ENCODE measurements at places on chromosomes 12 and 14. TPM values are rescaled to one million over a fixed set of nuclear protein-coding genes. Genes with fewer than 3 reads are reported as not detected.

NELL2 gene
- 45.8 TPM for total RNA-seq

B3GNT4 gene
- 1.6 TPM for total RNA-seq

BCL7A gene
- total RNA-seq, result 15.8 TPM

A2M gene
- total RNA-seq, result 3.4 TPM

CELA1 gene
- not detected for total RNA-seq

TOX4 gene
- 53.0 TPM for total RNA-seq

APOF gene
- 0.11 TPM for total RNA-seq

UBE3B gene
- 28.9 TPM for total RNA-seq

CIDEB gene
- total RNA-seq, result 6.1 TPM

KLRC4 gene
- total RNA-seq, result not detected

SDSL gene
- 0.41 TPM for total RNA-seq

PCBP2 gene
- total RNA-seq, result 984 TPM

STYK1 gene
- 1.9 TPM for total RNA-seq

PLEKHH1 gene
- total RNA-seq, result 48.3 TPM

AEBP2 gene
- 61.9 TPM for total RNA-seq

PDE3A gene
- 2.3 TPM for total RNA-seq

MYL2 gene
- total RNA-seq, result not detected

TEX52 gene
- not detected for total RNA-seq

IKBIP gene
- 15.5 TPM for total RNA-seq

DNA sequence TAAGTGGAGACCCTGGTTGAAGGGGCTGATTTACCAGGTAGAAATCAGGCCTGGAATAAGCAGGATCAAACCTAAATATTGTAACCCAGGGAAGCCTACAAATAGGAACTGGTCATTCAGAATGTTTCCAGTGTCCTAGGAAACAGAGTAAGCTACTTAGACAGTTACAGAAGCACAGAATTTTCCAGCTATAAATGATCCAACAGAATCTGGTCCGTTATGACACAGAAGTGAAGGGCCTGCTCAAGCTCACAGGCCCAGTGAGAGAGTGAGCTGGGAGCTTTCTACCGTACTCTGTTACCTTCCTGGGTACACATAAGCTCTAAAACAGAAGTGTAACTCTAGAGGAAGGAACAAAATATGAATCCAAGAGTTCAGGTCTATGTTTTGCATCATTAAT lies 119.1 kb downstream of the TTC7B start:
- DNase-seq, result no peak

- DNase-seq, result no peak
Measured at GRCh38 chr12:6277982-6278438, 32.5 kb upstream of the PLEKHG6 start.

DNA sequence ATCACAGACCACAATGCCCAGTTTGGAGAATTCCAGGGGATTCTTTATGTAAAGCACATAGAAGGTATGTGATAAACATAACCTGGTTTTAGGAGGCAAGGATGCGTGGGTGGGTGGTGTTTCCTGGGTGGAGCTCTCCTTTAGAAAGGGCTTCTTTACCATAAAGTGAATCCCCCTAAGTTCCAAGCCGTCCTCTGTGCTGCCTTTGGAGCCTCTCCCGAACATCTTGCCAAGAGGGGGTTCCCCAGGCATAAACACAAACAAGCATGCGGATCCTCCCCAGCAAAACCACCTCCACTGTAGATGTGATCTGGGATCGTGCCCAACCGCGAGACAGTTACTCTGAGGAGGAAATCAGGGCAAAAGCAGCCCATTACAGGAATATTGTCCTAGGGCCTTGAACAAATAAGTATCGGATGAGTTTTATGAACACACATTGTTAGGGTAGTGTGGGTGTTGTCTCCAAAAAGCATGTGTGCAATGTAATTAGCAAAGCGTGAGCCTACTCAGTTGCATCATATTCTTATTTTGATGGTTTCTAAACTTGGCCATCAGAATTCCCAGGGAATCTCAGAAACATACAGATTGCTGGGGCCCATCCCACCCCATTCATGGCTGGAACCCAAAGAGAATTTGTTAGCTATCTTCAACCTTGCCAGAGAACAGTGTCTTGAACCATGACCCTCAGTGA lies 48.8 kb upstream of the CORO1C start:
- DNase-seq, result no peak

DNA sequence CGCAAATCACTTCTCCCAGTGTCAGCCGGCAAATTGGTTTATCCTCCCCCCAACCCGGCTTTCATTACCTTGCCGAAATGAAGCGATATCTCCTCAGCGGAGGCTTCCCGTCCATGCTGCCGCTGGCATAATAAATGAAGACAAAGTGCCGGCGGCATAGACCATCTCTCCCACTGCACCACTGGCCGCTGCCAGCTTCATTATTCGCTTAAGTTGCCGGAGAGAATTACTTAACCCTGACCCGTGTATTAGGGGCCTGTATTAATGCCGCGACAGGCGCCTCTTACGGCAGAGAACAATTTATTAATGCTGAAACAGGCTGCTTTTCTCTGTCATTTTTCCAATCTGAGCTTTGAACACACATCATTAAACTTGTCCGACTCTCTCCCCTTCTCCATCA lies 17.5 kb upstream of the GPATCH2L start:
- DNase-seq, result no peak

DNA sequence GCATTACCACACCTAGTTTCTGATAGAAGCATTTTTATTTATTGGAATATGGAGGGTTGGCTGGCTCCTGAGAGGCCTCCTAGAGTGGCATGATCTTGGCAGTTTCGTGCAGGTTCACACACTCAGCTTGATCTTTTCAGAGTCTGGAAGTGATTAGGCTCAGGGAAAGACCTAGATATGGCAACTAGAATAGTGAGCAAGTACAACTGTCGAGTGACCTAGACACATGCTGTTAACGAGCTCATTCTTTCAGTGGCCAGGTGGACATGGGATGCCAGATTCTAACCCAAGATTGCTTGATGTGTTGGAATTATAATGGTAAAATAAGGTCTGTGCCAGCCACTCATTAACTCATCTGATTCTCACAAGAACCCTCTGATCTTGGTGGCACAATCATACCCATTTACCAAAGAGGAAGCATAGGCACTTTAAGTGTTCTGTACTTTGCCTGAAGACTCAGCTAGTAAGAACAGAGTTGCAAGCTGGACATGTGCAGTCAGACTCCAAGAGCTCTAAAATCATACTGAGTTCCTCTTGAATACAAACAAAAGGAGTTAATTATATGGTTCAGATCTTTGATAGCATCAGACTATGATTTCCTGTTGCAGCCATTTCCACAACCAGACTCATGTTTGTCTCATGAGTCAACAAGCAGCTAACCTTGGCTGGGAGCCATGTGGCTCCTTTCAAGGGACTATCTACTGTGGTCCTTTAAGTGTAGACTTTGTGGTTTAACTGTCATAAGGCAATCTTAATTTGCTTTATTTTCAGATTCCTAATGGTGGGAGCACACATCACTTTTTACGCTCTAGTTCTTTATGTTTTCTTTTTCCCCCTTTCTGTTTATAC lies 144.2 kb downstream of the PLEKHA5 start:
- DNase-seq, result no peak

DNA sequence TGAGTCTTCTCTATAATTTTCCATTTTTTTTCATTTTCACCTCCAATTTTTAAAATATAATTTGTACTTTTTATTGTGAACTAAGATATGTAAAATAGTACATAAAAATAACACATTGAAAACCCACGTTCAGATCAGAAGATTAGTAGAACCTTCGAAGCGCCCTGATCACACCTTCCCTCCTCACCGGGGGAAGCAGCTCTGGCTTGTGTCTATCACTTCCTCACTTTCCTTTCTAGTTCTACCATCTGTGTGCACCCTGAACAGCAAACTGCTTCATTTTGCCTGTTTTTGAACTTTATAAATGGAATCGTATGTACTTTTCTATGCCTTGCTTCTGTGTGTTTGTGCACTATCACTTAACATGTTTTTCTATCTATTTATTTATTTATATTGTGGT lies 11.8 kb upstream of the CD27 start:
- no peak for DNase-seq

- no peak for DNase-seq
Measured at GRCh38 chr12:81088221-81088620, 10.3 kb downstream of the ACSS3 start.

- DNase-seq, result no peak
Measured at GRCh38 chr12:69266036-69266635, 26.8 kb downstream of the CPSF6 start.

- no peak for DNase-seq
Measured at GRCh38 chr14:65949711-65950516, 536.3 kb upstream of the CCDC196 start.

DNA sequence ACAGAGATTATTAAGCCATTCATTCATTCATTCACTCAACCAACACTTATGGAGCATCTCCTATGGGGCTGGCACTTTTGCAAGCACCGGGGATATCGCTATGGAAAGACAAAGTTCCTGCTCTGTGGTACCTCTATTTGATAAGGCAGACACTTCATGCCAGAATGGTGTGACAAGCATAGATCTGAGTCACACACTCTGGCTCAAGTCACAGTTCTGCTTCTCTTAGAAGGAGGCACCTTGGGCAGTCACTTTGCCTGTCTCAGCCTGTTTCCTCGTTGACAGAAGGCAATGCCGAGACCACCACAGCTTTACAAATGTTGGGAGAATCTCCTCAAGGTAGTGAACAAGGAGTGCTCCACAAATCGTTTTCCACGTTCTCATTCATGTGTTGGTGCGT lies 205.2 kb downstream of the SLC41A2 start:
- no peak for DNase-seq

GRCh38 chr14:58491593-58491992 lies 64.1 kb downstream of the KIAA0586 start:
- no peak for DNase-seq

- DNase-seq, result no peak
Measured at GRCh38 chr12:5165296-5165970, 121.8 kb downstream of the KCNA5 start.

- DNase-seq, result no peak
Measured at GRCh38 chr12:77777274-77777673, 53.4 kb upstream of the NAV3 start.

DNA sequence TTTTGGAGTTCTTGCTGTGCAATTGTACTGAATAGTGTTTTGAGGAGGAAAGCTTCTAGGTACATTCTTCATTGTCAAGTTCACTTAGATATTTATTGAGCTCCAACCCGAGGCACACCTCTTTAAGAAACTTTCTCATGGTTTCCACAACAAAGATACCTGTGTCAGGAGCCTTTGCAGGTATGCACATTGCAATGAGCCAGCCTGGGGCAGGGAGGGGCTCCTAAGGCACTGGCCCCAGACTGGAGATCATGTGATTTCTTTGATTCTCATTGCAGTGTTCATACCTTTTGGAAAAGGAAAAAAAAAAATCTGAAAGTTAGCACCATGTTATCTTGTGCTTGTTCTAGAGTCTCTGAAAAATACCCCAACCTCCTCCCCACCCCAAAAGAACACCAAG lies 80.3 kb downstream of the PRMT8 start:
- DNase-seq, result no peak

GRCh38 chr12:88300931-88301330 lies 158.8 kb downstream of the TMTC3 start:
- DNase-seq, result no peak

DNA sequence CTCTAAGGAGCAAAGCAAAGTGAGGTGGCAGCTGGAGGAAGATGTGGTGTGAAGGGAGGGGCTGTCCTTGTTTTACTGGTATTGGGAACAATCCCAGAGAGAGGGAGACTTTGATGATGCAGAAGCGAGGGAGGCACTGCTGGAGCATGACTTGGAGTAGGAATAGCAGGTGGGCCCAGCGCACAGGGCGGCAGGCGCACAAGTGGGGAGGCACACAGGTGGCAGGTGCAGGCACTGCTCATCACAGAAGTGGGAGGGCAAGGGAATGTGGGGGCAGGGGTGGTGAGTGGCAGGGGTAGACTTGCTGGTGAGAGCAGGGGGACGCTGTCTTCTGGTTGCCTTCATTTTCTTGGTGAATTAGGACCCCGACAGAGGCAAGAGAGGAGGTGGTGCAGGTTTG lies 11.5 kb upstream of the IFI27 start:
- no peak for DNase-seq

GRCh38 chr14:80560800-80561657 lies 349.7 kb upstream of the DIO2 start:
- DNase-seq, result no peak

GRCh38 chr12:45732936-45733335 lies 3.4 kb downstream of the ARID2 start:
- DNase-seq, result no peak

- DNase-seq, result peak; percentile 60
Measured at GRCh38 chr12:6199531-6200255, 507 bp upstream of the CD9 start.

DNA sequence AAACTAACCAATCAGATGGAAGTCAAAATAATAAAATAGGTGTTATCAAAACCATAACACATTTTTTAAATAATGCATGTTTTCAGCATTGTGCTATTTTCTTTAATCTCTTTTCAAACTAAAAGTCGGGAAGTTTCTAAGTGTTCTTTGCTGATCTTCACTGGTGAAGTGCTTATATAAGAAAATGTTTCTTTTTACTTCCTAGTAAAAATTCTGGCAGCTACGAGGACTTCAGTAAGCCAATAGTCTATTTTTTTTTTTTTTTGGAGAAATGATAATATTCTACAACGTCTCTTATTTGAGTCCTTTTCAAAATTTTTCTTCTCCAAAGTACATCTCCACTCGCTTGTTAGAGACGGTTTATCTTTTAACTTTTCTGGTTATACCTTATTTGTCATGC lies 448.0 kb downstream of the SLC6A15 start:
- DNase-seq, result no peak

GRCh38 chr14:34220921-34221320 lies 241.1 kb downstream of the SPTSSA start:
- DNase-seq, result no peak

GRCh38 chr12:43208627-43209026 lies 343.4 kb downstream of the ADAMTS20 start:
- no peak for DNase-seq

DNA sequence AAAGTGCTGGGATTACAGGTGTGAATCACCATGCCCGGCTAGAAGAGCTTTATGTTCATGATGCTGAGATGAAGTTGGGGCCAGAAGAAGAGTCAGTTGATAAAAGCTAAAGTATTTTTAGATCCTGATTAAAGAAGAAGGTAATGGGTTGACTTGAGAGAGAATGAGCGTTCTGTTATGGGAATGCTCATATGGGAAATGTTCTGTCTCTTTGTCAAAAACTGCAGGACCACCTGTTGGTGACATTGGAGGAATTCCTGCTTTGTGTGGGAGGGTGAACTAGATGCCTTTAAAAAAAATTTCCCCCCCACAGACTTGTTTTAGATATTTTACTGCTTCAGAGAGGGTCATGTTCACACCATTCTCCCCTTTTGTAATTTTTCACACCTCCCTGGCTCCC lies 6.7 kb downstream of the WDR20 start:
- DNase-seq, result no peak

GRCh38 chr12:131947482-131948027 lies 2.2 kb upstream of the EP400 start:
- no peak for DNase-seq

DNA sequence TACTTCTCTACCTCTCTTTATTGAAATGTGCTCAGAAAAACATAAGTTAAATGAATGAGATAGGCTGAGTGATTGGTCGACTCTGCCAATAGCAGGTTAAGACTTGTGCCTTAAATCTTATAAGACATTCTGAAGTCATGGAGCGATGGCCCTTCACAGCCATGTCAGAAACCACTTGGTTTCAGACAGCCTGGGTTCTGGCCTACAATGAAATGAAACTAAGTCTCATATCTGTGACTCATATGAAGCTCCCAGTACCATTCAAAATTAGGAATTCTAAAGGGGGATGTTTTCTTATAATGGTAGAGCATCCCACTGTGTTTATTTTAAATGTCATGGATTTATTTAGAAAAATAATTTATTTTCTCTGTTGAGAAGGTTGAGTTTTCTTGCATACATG lies 42.6 kb downstream of the PLXNC1 start:
- no peak for DNase-seq
